Urinary bladder (tissue), 4 donors: ENCODE measurements at places on chromosomes 7 and 10.

DNA sequence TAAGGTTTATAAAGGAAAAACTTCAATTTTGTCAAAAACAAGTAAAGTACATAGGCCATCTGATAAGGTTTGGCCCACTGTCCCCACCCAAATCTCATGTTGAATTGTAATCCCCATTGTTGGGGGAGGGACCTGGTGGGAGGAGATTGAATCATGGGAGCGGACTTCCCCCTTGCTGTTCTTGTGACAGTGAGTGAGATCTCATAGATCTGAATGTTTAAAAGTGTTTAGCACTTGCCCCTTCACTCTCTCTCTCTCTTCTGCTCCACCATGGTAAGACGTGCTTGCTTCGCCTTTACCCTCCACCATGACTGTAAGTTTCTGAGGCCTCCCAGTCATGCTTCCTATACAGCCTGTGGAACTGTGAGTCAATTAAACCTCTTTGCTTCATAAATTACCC, 18.2 kb downstream of the MRPL32 start:
- DNase-seq = no peak

DNA sequence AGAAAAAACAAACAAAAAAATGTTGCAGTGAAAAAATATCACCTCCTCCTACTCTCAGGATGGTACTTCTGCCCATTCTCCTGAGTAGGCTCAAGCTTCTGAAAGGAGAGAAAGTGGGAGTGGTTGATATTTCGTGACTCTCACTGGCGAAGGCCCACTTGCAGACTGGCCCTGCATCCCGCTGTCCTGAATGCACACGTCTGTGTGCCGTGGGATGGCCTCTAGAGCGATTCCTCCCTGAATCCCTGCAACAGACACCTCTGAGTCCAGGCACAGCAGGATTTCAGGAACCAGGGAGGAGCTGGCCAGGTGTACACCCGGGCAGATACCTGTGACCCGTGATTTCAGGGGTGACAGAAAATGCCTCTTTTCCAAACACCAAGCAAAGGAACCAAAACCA, 319.2 kb downstream of the DPP6 start:
- no peak for DNase-seq

- DNase-seq = no peak
These were observed 9.7 kb downstream of the PRLHR start for GRCh38 chr10:118585794-118586193.

- DNase-seq = no peak
These were observed 5.1 kb downstream of the UBE2H start for GRCh38 chr7:129947701-129948100.

GRCh38 chr10:86313621-86314041, 53.0 kb downstream of the GRID1 start:
- no peak for DNase-seq

DNA sequence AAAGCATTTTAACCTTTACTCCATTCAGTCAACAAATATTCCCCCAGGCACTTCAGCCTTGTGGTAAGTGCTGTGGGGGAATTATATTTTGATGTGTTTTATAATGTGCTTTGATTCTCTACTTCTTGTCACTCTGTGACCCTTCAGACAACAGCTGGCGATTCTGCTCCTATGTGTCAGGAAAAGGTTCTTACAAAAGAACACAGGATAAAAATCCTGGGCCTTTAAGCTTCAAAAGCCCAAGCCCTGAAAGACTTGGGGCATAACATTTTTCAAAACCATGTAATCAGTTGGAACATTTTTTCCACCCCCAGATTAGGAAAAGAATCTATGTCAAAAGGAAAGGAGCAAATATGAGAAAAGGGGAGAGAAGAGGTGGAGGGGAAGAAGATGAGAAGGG, 37.8 kb upstream of the LRRC17 start:
- DNase-seq = no peak

- no peak for DNase-seq
These were observed 108.8 kb downstream of the EGFR start for GRCh38 chr7:55127622-55128081.

GRCh38 chr7:50427518-50427917, 22.6 kb downstream of the FIGNL1 start:
- no peak for DNase-seq

- peak; percentile 25 for DNase-seq
These were observed 39.0 kb upstream of the EMX2 start for GRCh38 chr10:117503244-117504205.

DNA sequence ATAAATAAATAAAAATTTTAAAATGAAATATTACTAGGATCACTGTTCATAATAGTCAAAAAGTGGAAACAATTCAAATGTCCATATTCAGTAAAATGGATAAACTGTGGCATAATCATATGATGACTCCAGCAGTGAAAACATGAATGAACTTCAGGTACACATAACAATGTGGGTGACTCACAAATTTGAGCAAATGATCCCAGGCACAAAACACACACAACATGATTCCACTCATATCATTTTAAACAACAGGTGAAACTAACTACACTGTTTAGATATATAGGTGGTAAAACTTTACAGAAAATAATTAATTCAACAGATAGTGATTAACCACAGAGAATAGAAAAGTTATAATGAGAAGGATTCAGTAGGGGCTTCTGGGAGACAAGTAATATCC, 14.7 kb upstream of the SAMD8 start:
- no peak for DNase-seq

GRCh38 chr10:117014835-117015234, 9.8 kb upstream of the SHTN1 start:
- DNase-seq = no peak

DNA sequence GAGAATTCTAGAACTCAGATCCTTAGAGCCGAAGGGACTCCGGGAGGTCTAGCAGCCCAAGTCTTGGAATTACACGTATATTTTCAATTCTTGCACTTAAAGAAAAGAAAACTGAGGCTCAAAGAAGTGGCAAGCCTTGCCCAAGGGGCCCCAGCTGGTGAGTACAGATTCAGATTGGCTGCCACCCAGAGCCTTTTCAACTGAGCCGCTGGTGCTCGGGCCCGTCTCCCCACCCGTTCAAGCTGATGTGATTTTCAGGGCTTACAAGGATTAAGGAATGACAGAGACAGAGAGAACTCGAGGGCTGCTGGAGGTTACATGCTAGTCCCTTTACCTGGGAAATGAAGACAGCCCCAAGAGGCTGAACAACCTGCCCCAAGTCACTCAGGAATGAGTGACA, 117.8 kb downstream of the ABLIM1 start:
- DNase-seq = no peak

DNA sequence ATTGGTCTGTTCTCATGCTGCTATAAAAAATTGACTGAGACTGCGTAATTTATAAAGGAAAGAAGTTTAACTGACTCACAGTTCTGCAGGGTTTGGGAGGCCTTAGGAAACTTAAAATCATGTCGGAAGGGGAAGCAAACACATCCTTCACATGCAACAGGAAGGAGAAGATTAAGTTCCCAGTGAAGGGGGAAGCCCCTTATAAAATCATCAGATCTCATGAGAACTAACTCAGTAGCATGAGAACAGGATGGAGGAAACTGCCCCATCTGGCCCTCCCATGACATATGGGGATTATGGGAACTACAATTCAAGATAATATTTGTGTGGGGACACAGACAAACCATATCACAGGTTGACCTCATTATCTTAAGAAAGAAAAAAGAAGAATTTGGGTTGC, 134.5 kb downstream of the PPP1R3A start:
- DNase-seq = no peak

DNA sequence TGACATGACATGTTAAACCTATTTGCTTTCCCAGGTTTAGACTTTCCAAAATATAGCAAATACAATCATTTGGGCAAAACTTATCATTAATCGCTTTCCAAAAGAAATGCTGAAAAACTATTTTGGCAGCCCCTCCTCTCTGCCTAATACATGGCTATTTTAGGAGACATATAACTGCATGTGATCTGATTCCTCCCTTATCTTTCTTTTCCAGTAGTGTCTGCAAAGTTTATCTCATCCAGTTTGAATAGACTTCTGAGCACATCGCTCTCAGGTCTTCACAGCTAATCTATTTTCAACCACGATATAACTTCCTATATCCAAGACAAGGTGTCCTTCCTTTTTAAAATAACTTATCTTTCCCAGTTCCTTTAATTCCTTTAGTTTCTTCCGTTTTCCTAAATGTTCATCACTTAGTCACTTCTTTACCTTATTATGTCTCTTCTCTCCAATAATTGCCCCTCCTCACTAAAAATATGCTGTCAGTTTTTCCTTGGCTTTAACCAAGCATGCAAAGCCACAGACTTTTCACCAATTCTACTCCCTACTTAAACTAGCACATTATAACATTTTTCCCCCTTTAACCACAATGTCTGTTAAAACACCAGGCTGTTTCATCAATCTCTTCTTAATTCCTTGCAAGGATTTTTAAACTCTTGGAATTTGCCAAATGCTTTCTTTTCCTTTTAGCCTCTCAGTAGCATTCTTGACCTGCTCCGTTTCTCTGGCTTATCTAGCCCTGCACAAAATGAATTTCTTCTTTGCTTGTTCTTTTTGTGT, 24.4 kb downstream of the GNG11 start:
- DNase-seq = no peak

- no peak for DNase-seq
These were observed 19.6 kb downstream of the PLCE1 start for GRCh38 chr10:94013331-94013760.

DNA sequence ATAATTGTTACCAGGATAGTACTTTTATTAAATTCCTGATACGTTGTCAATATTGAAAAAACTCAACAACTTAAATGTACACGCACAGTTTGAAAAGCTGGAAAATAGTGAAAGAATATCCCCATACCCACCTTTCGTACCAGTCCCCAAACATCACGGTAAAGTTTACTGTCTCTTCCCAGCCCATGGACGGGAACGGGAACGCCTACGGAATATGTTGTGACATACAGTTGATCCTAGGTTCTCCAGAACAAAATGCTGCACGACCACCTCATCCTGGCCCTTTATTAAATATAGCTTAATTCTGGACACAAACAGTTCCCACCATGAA, 527 bp upstream of the BCAP29 start:
- no peak for DNase-seq

GRCh38 chr7:26686448-26686981, 177.9 kb downstream of the SKAP2 start:
- DNase-seq = peak; percentile 45

DNA sequence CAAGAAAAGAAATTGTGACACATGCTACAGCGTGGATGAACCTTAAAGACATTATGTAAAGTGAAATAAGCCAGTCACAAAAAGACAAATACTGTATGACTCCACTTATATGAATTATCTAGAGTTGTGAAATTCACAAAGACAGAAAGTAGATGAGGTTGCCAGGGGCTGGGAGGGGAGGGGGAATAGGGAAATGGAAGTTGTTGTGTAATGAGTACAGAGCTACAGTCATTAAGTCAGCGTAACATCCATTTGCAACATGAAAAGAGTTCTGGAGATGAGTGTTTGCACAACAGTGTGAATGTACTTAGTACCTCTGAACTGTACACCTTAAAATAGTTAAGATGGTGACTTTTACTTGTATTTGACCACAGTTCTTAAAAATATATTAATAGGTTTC, 112.1 kb upstream of the CDK1 start:
- DNase-seq = no peak

DNA sequence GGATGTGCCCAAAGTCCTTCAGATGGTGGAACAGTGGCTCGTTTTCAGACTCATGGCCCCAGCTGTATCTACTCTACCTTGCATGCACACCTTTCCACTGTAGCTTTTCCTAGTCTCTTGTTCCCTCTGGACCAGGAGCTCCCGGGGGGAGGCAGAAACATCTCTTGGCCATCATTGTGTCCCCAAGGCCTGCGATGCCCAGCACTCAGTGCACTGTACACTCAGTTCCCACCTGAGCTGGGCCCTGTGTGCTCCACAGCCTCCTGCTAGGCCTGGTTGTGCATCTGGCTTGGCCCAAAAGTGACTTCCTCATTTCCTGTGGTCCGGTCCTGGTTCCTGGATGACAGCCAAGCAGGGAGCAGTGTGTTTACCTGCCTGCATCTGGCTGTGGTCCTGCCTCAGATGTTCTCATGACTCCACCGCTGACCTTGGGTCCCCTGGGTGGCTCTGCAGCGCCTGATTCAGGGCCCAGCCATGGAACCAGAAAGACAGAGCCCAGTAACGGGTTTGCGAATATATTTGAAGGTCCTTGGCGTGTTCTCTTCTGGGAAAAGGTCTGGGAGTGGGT, 9.9 kb upstream of the DOCK1 start:
- DNase-seq = no peak

DNA sequence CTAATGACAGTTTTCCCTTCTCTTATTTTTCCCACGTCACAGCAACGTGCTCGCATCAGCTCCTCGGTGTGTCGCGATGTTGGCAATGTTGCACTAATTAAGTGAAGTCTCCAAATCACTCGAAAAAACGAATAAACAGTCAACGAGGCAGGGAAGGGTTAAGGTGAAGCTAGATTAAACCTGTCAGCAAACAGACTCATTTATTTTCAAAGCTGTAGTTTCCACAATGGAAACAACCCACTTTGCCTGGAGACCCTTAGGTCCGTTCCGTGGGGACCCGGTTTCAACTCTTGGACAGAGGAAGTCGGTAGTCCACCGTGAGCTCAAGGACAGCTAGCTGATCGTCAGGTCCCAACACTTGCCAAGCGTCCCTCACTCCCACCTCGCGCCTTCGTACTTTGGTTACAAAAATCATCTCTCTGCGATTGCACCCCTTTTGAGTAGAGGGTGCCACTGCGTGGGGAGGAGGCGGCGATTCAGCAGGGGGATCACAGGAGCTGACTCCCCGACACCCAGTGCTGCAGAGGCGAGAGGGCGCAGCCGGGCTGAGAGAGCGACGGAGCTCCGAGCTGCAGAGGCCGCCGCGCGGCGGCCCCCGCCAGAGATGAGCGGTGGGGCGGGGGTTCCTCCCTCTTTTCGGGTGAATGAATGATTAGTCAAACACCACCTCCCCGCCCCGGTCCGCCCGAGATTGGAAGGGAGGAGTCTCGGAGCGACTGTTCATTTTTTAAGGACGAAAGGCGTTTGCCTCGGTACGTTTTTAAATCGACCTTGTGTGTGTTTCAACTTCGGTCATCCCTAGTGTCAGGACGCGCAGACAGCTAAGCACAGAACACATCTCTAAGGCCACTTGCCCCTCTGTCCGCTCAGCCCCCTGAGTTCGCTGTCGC, 1.3 kb upstream of the BMPER start:
- DNase-seq = no peak

DNA sequence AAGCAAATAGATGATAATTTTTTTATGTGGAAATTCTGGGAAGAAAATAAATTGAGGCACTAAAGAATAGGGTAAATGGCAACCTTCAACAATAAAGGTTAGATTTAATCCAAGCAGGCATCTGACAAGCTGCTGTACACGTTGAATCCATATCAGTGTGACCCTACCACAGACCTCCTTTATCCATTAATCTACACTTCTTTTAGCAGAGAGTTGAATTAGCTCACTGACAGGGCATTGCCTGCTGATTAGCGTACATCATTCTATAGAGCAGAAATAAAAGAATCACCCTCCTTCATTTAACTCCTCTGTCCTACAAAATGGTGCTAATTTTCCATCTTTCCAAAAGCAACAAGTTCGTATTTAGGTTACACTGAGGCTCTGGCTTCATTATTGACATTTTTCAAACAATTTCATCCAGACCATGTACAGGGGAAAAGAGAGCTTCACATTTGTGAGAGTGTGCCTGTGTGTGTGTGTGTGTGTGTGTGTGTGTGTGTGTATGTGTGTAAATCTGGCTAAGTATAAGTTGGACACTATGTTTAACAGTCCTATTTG, 356.0 kb downstream of the TFEC start:
- DNase-seq = no peak
